ENCODE measurements at places on chromosomes 12 and 14. TPM values are rescaled to one million over a fixed set of nuclear protein-coding genes. Genes with fewer than 3 reads are reported as not detected.

- no peak for DNase-seq
Measured at GRCh38 chr12:115035535-115036107, 351.6 kb upstream of the TBX3 start.

DNA sequence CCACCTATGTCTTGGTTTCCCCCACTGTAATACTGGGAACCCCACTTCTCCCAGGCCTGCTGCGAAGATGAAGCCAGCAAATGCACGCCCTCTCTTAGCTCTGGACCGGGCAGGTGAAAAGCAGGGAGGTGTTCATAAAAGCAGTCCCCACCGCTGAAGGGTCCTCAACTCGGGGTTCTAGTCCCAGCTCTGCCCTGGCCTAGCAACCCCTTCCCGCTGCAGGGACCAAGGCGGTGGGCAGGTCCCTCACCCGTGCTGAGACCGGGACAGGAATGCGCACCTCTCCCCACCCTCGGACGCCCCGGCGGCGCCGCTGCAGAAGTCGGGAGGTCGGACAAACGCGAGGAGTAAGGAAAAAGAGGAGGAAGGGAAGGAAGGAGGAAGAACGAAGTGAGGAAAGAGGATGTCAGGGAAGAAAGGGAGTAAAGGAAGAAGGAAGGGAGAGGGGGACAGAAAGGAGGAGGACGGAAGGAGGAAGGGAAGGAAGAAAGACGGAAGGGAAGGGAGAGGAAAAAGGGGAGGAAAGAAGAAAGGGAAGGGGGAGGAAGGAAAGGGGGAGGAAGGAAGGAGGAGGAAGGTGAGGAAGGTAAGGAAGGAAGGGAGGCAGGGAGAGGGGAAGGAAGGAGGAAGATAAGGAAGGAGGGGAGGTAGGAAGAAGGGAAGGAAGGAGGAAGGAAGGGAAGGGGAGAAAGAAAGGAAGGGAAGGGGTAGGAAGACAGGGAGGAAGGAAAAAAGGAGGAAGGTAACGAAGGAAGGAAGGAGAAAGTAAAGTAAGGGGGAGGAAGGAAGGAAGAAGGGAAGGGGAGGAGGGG, 701 bp downstream of the SPRING1 start:
- DNase-seq: peak; percentile 38

GRCh38 chr14:104424406-104425072, 155.0 kb upstream of the C14orf180 start:
- no peak for DNase-seq

DNA sequence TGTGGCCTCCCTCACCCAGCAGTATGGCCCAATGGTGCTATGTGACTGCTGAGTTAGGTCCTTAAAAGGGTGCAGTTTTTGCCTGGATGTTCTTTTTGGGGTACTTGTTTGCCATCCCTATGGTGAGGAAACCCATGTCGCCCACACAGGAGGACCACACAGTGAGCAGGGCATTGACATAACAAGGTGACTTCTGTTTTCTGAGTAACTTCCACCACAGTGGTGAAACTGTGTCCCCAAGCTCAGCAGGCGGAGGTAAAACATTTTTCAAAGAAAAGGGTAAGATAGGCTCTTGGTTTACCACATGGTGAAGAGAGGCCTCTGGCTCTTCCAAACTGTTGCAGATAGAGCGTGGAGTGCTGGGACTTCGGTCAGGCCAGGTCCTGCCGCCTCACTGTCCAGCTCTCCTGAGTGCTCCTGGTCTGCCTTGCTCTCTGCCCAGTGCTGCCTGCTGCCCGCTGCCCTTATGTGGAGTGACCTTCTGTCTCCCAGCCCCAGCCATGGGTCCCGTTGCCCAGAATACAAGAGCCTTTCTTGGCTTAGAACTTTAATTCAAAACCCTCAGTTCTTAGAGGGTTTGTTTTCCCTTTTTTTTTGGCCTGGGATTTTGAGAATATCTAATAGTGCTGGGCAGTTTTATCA, 54.0 kb downstream of the TRAF3 start:
- DNase-seq: no peak

GRCh38 chr12:22206111-22206728, 128.3 kb downstream of the ST8SIA1 start:
- DNase-seq: no peak

- no peak for DNase-seq
Measured at GRCh38 chr12:109310247-109311125, 1.4 kb upstream of the FOXN4 start.

- no peak for DNase-seq
Measured at GRCh38 chr12:69171881-69172280, 67.5 kb upstream of the CPSF6 start.

DNA sequence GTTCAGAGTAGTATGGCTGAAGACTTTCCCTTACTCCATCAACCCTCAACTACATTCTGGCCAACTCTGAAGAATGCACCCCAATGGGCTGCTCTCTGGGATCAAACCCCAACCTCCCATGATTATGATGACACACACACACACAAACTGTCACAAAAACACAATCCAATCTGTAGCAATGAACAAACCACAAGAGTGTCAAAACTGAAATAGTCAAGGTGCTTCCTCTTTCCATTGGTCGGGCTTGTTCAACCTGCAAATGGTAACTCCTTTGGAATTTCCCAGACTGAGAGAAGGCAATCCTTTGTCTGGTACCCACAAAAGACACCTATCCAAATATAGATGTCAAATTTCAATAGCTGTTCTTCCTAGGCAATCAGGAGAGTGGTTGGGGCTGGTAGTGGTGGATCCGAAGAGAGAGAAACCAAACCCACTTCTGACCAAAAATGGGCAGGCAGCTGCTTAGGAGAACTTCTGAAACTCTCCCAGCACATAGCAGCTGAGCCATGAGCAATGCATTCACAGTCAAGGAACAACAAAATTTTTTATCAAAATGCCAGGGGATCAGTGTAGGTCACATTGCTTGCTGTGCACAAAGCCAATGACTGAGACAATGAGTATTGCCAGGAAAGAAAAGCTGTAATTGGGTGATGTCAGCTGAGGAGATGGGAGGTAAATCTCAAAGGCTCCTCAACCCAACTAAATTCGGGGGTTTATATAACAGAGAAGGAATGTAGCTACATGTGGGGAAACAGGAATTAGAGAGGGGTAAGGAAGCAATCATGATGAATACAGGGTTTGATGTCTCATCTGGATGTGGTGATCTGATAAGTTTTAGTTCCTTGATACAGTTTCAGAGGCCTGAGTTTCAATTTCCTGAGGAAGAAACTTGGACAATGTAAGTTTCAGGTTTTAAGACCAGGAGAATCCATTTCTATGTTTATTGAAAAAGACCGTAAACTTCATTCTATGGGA, 191.4 kb downstream of the KITLG start:
- DNase-seq: no peak

- no peak for DNase-seq
Measured at GRCh38 chr12:1283316-1283715, 292.3 kb downstream of the ERC1 start.

- no peak for DNase-seq
Measured at GRCh38 chr12:128069359-128069997, 197.5 kb upstream of the TMEM132C start.

DNA sequence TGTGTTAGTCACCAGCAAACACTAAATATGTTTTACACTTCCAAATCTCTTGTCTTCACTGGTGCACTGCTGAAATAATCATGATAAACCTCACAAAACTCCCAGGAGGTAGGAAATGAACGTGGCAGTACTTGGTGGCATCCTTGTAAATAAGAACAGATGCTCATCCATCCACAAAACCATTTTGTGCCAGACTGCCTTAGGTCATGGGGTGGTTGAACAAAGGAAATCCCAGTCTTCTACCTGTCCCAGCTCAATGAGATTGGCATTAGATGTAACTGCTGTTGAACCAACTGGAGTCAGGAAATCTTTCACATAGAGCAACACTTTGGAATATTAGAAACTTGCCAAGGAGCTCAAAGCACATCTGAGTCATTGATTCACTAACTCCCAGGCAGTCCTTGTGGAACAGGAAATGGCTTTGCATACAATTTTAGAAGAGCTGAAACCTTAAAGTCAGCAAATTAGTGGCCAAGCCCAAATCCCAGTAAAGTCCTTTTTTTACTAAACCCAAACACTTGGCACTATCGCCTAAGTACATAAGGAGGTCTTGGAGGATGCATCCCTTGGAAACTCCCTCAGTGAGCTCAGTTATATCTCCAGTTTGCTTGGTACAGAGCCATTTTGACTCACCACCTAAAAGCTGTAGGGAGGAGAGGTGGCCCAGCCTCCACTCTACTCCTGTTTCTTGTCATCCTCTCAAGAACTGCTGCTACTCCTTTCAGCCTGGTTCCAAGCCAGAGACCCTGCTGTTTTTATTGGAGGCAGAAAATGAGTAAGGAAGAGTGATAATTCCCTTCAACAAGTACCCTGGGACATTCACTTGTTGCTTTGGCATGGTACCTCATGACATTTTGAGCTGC, 208.0 kb downstream of the NOVA1 start:
- DNase-seq: no peak

- DNase-seq: no peak
Measured at GRCh38 chr12:57535764-57536596, 11.0 kb downstream of the DCTN2 start.

DNA sequence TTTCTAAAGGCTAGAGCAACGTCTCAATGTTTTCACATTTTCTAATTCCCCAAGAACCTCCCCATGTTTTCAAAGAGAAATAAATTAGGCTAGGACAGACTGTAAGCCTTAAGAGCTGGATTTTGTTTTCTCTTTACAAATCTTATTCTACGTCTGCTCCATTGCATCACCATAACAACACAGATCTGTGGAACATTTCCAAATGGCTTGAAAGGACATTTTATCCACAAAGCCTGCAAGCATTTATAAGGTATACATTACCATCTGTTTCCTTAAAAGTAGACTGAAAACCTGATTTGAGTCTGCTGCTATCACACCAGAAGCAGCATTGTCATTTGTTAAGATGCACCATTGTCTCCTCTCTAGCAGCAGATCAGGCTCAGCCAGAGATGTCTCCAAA, 115.3 kb upstream of the PLEKHA5 start:
- DNase-seq: no peak

DNA sequence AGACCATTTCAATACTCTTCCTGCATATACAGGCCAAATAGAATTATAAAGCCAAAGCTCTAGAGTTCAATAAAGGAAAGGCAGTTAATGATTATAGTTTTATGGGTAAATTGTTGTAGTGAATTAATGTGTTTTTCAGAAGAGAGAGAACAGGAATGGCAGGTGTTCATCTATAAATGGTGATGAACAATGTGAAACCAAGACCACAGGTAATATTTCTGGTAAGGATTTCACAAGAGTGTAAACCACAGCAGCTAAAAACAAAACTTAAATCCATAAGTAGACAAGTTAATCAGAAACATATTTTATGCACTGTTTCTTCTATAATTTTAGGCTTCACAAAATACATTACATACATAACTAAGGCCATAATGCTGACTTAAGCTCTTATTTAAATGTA, 204.4 kb downstream of the SYT1 start:
- no peak for DNase-seq

DNA sequence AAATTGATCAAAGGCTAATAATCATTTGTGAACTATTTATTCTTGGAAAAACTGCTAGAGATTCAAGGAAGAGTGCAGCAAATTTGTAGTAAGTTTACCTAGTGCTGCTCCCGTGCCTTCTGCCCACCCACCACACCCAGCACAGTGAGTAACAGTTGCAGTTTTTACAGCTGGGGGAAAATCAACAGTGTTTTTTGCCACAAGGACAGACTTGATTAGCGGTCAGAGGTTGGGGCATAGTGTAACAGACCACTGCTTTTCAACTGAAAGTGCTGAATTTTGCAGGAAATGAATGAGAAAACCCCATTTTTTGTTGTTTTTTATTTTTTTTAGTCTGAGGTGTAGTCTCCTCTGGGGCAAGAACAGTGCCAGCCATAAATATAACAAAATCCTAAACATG, 7.5 kb upstream of the KLRK1 start:
- DNase-seq: no peak

DNA sequence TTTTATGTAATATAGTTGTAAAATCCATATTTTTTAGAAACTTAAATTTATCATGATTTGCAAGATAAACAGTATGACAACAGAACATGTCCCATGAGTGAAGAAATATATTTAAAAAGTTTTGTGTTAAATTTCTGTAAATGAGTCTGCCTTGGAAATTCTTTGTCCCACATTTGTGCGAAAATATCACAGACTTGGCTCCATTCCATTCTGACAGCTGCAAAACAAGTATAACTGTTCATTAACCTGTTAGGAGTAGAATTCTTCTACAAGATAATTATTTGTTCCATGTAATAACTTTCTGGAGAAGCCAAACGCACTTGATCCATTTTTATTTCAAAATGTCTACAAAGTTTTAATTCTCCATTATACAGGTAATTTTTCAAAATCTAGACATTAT, 37.9 kb downstream of the MDM1 start:
- DNase-seq: peak; percentile 21

DNA sequence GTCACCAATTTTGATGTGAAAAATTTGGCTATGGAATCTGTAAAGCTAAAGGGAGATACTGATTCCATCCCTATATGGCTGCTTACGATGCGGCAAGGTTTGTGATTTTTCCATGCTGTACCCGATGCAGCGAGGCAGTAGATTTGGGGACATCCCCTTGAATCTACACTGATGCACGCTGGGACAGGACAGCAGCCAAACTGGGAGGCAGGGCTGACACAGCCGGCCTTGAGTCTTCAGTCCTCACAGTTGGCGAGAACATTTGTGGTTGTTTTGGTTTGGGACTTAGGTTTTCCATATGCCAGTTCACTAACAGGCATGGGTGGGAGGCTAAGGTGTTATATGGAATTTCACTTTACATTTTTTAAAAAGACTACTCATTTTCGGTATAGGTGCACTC, 3.8 kb downstream of the GALNT16 start:
- DNase-seq: no peak

Gene ZDHHC22
- total RNA-seq: 0.04 TPM

Gene GPR135
- 2.0 TPM for total RNA-seq

Gene REM2
- total RNA-seq: 0.19 TPM

Gene OVCH1
- total RNA-seq: not detected

Gene CEBPE
- total RNA-seq: not detected

Gene SERPINA12
- total RNA-seq: not detected

Gene CINP
- total RNA-seq: 25.7 TPM

Gene SRGAP1
- total RNA-seq: 7.0 TPM

Gene KRT85
- not detected for total RNA-seq

Gene ERH
- 56.4 TPM for total RNA-seq

Gene DNAJC22
- total RNA-seq: 6.2 TPM

Gene IGFBP6
- 21.8 TPM for total RNA-seq

Gene CELA1
- not detected for total RNA-seq

Gene KRT6C
- total RNA-seq: not detected

Gene ESR2
- 0.08 TPM for total RNA-seq
